ENCODE measurements at places on chromosomes 6 and 20. TPM values are rescaled to one million over a fixed set of nuclear protein-coding genes. Genes with fewer than 3 reads are reported as not detected.

- DNase-seq = no peak
- H3K4me3 ChIP-seq = no peak overlapping the region
- H3K36me3 ChIP-seq = no peaks in the 10 kb centered on the region
Measured at GRCh38 chr20:57013217-57013616, 253.2 kb downstream of the BMP7 start.

DNA sequence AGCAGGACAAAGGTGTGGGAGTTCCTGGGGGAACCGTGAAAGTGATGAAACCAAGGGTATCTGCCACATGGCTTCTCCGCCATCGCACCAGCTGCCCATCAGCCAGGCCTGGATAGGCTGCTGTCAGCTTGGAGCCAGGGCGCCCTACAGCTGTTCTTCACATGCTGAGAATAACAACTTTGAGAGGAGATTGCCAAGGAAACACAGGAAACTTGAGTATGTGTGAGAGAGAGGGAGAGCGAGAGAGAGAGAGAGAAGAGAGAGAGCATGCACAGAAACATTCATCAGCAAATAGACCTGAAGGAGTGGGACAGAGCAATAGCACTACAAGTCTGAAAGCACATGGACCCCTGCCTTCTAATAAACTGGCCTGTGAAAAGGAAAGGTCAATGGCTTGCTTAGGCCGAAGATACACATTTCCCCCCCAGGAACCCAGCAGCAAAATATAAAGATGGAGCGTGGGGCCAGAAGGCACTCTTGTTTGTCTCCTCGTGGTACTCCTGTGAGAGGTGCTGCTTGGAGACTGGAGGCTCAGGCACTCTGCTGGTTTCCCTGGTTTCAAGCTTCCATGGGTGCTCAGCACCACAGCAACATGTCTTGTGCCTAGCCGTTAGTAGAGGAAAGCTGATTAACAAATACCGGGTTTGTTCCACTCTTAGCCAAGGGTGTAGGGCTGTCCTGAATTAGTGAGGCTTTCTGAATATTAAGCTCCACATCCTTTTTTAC is 53.0 kb downstream of the SNAP25 start:
- no peaks in the 10 kb centered on the region for H3K4me1 ChIP-seq
- no peak for DNase-seq
- H3K27ac ChIP-seq = no peak overlapping the region

GRCh38 chr20:24768713-24769601 is 180.1 kb upstream of the CST7 start:
- no peaks in the 10 kb centered on the region for H3K4me1 ChIP-seq
- peaks cover 3% of the 10 kb centered on the region for H3K27me3 ChIP-seq
- H3K4me3 ChIP-seq = no peak overlapping the region
- H3K36me3 ChIP-seq = no peaks in the 10 kb centered on the region

- H3K27ac ChIP-seq = no peak overlapping the region
- peaks cover 6% of the 10 kb centered on the region for H3K4me1 ChIP-seq
- no peak for DNase-seq
- H3K27me3 ChIP-seq = no peaks in the 10 kb centered on the region
- no peaks in the 10 kb centered on the region for H3K36me3 ChIP-seq
Measured at GRCh38 chr6:30747902-30748769, 3.8 kb upstream of the IER3 start.

GRCh38 chr6:22145823-22146677 is 150.8 kb downstream of the PRL start:
- H3K27ac ChIP-seq = no peak overlapping the region
- H3K36me3 ChIP-seq = no peaks in the 10 kb centered on the region
- H3K27me3 ChIP-seq = no peaks in the 10 kb centered on the region
- no peak for DNase-seq
- no peak overlapping the region for H3K4me3 ChIP-seq

DNA sequence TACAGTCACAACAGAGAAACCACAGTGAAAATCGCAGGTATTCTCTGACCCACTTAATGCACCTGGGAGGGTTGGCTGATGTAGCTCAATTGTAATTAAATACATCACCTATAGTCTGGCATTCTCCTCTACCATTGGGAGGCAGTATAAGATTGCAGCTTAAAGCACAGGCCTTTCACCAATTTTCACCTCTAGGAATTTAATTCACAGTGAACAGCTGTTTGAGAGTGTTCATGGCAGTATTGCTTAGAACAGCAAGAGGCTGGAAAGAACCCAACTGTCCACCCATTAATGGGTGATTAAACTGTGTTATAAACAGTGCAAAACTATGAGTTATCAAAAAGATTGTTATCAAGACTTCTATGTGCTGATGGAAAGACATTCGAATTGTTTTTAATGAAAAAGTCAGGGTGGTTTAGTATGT is 2.0 kb downstream of the EDEM2 start:
- peak overlapping the region; percentile 56 for H3K27ac ChIP-seq
- peak; percentile 23 for DNase-seq
- peaks cover 8% of the 10 kb centered on the region for H3K36me3 ChIP-seq
- no peak overlapping the region for H3K4me3 ChIP-seq
- H3K4me1 ChIP-seq = peaks cover 13% of the 10 kb centered on the region

DNA sequence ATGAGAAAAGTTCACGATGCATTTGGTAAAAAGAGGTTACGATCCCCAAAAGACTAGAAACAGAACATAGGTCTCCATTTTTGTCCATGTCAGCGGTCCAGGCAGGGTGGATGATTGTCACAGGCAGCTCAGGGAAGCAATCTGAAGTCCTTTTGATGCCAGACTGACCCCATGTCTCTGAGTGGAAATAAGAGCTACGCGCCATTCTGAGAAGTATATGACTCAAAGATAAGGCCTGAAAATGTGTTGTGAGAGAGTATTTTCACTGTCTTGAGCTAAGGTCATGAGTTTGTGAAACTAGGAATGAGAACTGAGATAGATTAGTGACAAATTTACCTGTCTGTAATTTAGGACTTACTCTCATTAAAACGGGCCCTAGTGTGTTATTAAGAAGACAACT is 69.5 kb downstream of the LYRM4 start:
- H3K36me3 ChIP-seq = no peaks in the 10 kb centered on the region
- peaks cover 23% of the 10 kb centered on the region for H3K4me1 ChIP-seq
- H3K27me3 ChIP-seq = no peaks in the 10 kb centered on the region

LRRC73 gene
- 0.13 TPM for total RNA-seq

DEFB124 gene
- not detected for total RNA-seq

PSORS1C2 gene
- not detected for total RNA-seq
